ENCODE measurements at places on chromosomes 11 and 22. TPM values are rescaled to one million over a fixed set of nuclear protein-coding genes. Genes with fewer than 3 reads are reported as not detected.
A peak's percentile ranks its signal among the peaks of the same experiment; 100 is the strongest.

GRCh38 chr11:62961017-62961570 is 23.7 kb downstream of the SLC22A6 start:
- no peaks in the 10 kb centered on the region for H3K4me1 ChIP-seq
- H3K27ac ChIP-seq, result no peak overlapping the region
- H3K27me3 ChIP-seq, result peaks cover 36% of the 10 kb centered on the region
- no peak for DNase-seq
- no peaks in the 10 kb centered on the region for H3K36me3 ChIP-seq
- no peak overlapping the region for H3K4me3 ChIP-seq

DNA sequence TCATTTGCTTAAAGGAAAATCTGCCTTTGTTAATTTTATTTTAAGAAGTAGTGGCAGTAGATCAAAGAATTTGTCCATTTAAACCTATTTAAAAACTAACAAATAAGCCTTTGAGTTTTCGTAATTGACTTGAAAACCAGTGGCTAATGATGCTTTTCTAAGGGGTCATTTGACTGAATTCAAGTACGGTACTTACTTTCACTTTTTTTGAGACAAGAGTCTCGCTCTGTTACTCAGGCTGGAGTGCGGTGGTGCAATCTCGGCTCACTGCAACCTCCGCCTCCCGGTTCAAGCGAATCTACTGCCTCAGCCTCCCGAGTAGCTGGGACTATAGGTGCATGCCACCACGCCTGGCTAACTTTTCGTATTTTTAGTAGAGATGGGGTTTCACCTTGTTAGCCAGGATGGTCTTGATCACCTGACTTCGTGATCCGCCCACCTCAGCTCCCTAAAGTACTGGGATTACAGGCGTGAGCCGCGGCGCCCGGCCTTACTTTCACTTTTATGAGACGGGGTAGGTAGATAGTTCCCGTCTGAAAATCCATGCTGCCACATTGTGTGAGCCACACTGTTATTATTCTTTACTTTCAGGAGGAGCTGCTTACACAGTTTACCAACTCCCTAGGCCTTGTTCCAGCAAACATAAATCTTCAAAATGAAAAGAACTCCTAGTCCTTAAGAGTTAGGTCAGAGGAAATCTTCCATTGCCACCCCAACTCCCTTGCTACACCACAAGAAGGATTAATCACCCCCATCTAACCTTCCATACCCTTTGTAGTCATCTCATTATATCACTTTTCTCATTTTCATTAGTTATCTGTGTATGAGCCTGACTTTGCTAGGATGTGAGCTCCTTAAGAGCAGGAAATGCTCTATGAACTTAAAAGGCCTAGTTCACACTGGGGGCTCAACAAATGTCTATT is 926.6 kb upstream of the CCDC90B start:
- no peaks in the 10 kb centered on the region for H3K36me3 ChIP-seq
- no peak overlapping the region for H3K27ac ChIP-seq
- no peaks in the 10 kb centered on the region for H3K27me3 ChIP-seq

- no peak overlapping the region for H3K27ac ChIP-seq
- DNase-seq, result no peak
- no peaks in the 10 kb centered on the region for H3K36me3 ChIP-seq
- peaks cover 41% of the 10 kb centered on the region for H3K27me3 ChIP-seq
Observed at GRCh38 chr11:122521626-122522025, 133.9 kb upstream of the UBASH3B start.

- no peak overlapping the region for H3K27ac ChIP-seq
- H3K27me3 ChIP-seq, result no peaks in the 10 kb centered on the region
- H3K4me3 ChIP-seq, result no peak overlapping the region
Observed at GRCh38 chr11:111966678-111967077, 29.5 kb downstream of the DIXDC1 start.

- no peaks in the 10 kb centered on the region for H3K4me1 ChIP-seq
- H3K4me3 ChIP-seq, result no peak overlapping the region
- no peaks in the 10 kb centered on the region for H3K36me3 ChIP-seq
- DNase-seq, result no peak
Observed at GRCh38 chr11:102676084-102676483, 29.5 kb downstream of the MMP27 start.

- DNase-seq, result no peak
- H3K27me3 ChIP-seq, result no peaks in the 10 kb centered on the region
- H3K27ac ChIP-seq, result no peak overlapping the region
- no peaks in the 10 kb centered on the region for H3K36me3 ChIP-seq
Observed at GRCh38 chr11:113578033-113578380, 102.8 kb upstream of the DRD2 start.

- peak overlapping the region; percentile 36 for H3K27ac ChIP-seq
- H3K27me3 ChIP-seq, result no peaks in the 10 kb centered on the region
- H3K4me3 ChIP-seq, result no peak overlapping the region
- H3K36me3 ChIP-seq, result peaks cover 7% of the 10 kb centered on the region
- peaks cover 51% of the 10 kb centered on the region for H3K4me1 ChIP-seq
- no peak for DNase-seq
Observed at GRCh38 chr22:25085930-25086901, 113.4 kb upstream of the CRYBB3 start.

- H3K27ac ChIP-seq, result no peak overlapping the region
- no peaks in the 10 kb centered on the region for H3K27me3 ChIP-seq
- DNase-seq, result no peak
- no peaks in the 10 kb centered on the region for H3K36me3 ChIP-seq
- no peak overlapping the region for H3K4me3 ChIP-seq
Observed at GRCh38 chr11:44247508-44247907, 62.4 kb downstream of the ALX4 start.

DNA sequence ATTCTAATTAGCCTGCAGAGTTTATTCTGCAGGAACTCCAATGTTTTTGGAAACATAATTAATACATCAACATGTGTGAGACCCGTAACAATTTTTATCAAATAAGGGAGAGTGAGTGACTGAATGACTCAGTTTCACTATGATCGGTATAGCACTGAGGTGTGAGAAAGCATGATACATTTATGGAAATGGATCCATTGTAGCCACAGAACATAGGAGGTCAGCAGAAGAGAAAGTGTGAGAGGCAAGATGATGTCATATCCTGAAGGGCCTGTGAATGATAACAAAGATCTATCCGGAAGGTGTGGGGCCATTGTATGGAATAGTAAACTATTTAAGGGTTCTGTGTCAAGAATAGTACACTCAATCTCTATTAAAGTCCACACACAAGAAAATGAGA is 1406.1 kb upstream of the TENM4 start:
- H3K27me3 ChIP-seq, result no peaks in the 10 kb centered on the region
- H3K27ac ChIP-seq, result no peak overlapping the region
- H3K4me3 ChIP-seq, result no peak overlapping the region

DNA sequence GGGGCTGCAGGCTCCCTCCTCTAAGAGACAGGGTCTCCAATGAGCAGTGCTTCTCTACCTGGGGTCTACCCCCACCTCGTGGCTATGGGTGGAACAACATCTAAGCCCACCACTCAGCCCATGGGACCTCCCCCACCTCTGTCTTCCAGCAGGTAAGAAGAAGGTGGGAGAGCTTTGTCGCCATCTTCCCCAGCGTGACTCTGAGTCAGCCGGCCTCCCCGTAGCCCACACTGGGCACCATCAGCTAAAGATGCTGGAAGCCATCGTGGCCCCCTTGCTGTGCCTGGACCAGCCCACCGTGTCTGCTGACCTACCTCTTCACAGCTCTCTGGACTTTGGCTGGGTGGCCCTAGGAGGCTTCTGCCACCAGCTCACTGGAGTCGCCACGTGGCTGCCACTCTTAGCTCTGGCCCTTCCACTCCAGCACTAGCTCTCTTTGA is 944 bp downstream of the C11orf86 start:
- H3K4me3 ChIP-seq, result no peak overlapping the region
- H3K36me3 ChIP-seq, result no peaks in the 10 kb centered on the region
- no peaks in the 10 kb centered on the region for H3K27me3 ChIP-seq
- no peak overlapping the region for H3K27ac ChIP-seq
- H3K4me1 ChIP-seq, result peaks cover 31% of the 10 kb centered on the region

GRCh38 chr11:19973136-19973635 is 187.1 kb downstream of the DBX1 start:
- peaks cover 1% of the 10 kb centered on the region for H3K36me3 ChIP-seq
- no peaks in the 10 kb centered on the region for H3K27me3 ChIP-seq
- DNase-seq, result no peak
- no peak overlapping the region for H3K4me3 ChIP-seq
- H3K4me1 ChIP-seq, result peaks cover 14% of the 10 kb centered on the region

- no peaks in the 10 kb centered on the region for H3K27me3 ChIP-seq
- no peak overlapping the region for H3K4me3 ChIP-seq
- H3K27ac ChIP-seq, result no peak overlapping the region
- peaks cover 19% of the 10 kb centered on the region for H3K36me3 ChIP-seq
- DNase-seq, result no peak
Observed at GRCh38 chr22:30365891-30366290, 9.1 kb downstream of the CCDC157 start.

GRCh38 chr11:111370902-111371578 is 8.0 kb downstream of the POU2AF1 start:
- no peak for DNase-seq
- no peaks in the 10 kb centered on the region for H3K36me3 ChIP-seq
- no peaks in the 10 kb centered on the region for H3K4me1 ChIP-seq
- no peak overlapping the region for H3K4me3 ChIP-seq
- H3K27ac ChIP-seq, result no peak overlapping the region

- peaks cover 7% of the 10 kb centered on the region for H3K36me3 ChIP-seq
- peaks cover 19% of the 10 kb centered on the region for H3K27me3 ChIP-seq
- H3K4me1 ChIP-seq, result peaks cover 28% of the 10 kb centered on the region
- H3K27ac ChIP-seq, result no peak overlapping the region
Observed at GRCh38 chr11:75771646-75772410, 3.2 kb downstream of the DGAT2 start.

GRCh38 chr22:34113381-34113780 is 193.1 kb upstream of the LARGE1 start:
- no peaks in the 10 kb centered on the region for H3K36me3 ChIP-seq
- DNase-seq, result no peak
- H3K27ac ChIP-seq, result no peak overlapping the region
- no peaks in the 10 kb centered on the region for H3K27me3 ChIP-seq
- no peaks in the 10 kb centered on the region for H3K4me1 ChIP-seq

DNA sequence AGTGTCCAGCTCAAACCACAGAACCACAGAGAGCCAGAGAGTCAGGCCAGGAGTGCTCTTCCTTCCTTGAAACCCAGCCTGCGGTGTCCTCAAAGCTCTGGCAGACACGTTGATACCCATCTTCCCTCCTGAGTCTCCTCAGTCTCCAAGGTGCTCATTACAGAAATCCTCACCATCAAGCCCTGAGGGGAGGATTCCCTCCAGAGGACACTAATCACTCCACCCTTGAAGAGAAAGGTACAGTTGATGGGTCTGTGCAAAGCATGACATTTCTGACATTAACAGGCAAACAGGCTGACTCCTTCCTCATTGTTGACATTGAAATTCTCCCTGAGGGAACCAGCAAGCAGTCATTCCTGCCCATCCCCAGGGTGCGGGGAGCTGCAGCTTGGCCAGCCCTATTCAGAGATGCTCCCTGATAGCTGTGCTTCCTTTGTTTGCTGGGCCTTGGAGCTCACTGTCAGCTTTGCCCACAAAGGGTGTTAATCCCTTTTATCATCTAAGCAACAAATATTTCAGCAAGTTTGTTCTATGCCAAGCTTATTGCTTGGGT is 101.7 kb upstream of the CSNK2A3 start:
- peaks cover 36% of the 10 kb centered on the region for H3K4me1 ChIP-seq
- no peak overlapping the region for H3K4me3 ChIP-seq
- no peak for DNase-seq
- H3K36me3 ChIP-seq, result peaks cover 6% of the 10 kb centered on the region
- H3K27me3 ChIP-seq, result peaks cover 29% of the 10 kb centered on the region

DNA sequence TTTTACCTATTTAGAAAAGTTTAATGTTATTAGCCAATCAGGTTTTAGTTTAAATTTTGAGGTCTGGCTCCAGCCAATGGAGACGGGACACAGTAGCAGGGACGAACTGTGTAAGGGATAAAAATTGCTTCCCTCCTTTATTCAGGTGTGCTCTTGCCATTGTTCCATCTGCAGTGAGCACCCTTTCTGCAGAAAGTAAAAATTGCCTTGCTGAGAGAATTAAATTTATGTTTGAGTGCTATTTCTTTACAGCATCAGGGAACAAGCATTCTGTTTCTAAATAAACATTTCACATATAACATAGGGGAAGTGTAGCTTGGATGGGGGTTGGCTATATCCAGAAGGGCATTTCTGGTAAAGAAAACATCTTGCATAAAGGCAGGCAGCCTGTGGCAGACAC is 36.4 kb upstream of the ZNRF3 start:
- no peak for DNase-seq
- H3K36me3 ChIP-seq, result no peaks in the 10 kb centered on the region
- H3K27ac ChIP-seq, result no peak overlapping the region
- no peaks in the 10 kb centered on the region for H3K4me1 ChIP-seq
- H3K4me3 ChIP-seq, result no peak overlapping the region
- no peaks in the 10 kb centered on the region for H3K27me3 ChIP-seq

GRCh38 chr11:26344647-26345046 is 12.7 kb downstream of the ANO3 start:
- DNase-seq, result no peak
- no peaks in the 10 kb centered on the region for H3K4me1 ChIP-seq
- no peak overlapping the region for H3K27ac ChIP-seq
- H3K4me3 ChIP-seq, result no peak overlapping the region

DNA sequence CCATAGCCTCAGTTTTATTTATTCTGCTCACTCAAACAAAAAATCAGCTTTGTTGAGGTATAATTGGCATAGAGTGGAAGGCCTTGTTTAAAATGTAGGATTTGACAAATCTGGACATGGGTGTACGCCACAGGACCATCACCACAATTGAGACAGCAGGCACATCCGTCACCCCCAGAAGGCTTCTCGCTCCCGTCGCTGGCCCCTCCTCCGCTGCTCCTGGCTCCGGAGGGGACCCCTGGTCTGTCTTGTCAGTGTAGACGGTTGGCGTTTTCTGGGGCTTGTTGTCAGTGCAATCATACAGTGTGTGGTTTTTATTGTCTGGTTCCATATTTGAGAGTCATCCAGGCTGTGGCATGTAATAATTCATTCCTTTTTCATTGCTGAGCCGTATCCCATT is 97.6 kb downstream of the KCNQ1 start:
- H3K36me3 ChIP-seq, result no peaks in the 10 kb centered on the region
- H3K4me3 ChIP-seq, result no peak overlapping the region
- DNase-seq, result no peak
- H3K27ac ChIP-seq, result no peak overlapping the region
- H3K4me1 ChIP-seq, result no peaks in the 10 kb centered on the region
- no peaks in the 10 kb centered on the region for H3K27me3 ChIP-seq

- H3K27me3 ChIP-seq, result no peaks in the 10 kb centered on the region
- H3K4me1 ChIP-seq, result no peaks in the 10 kb centered on the region
- H3K36me3 ChIP-seq, result no peaks in the 10 kb centered on the region
- DNase-seq, result no peak
- H3K27ac ChIP-seq, result no peak overlapping the region
Observed at GRCh38 chr11:111067994-111068393, 177.5 kb upstream of the POU2AF2 start.

GRCh38 chr22:46626911-46627805 is 7.0 kb downstream of the GRAMD4 start:
- no peak overlapping the region for H3K4me3 ChIP-seq
- no peaks in the 10 kb centered on the region for H3K27me3 ChIP-seq
- H3K36me3 ChIP-seq, result peaks cover 18% of the 10 kb centered on the region

GRCh38 chr11:119378851-119379465 is 2.5 kb downstream of the USP2 start:
- H3K27me3 ChIP-seq, result no peaks in the 10 kb centered on the region
- no peaks in the 10 kb centered on the region for H3K4me1 ChIP-seq
- H3K36me3 ChIP-seq, result no peaks in the 10 kb centered on the region

The MICAL2 gene
- total RNA-seq, result 202 TPM

The ARHGAP8 gene
- total RNA-seq, result 127 TPM

The RCOR2 gene
- 0.37 TPM for total RNA-seq

The IL18BP gene
- total RNA-seq, result 13.2 TPM

The ASCL2 gene
- not detected for total RNA-seq

The TOP3B gene
- 48.0 TPM for total RNA-seq

The PRR33 gene
- not detected for total RNA-seq

The SNX32 gene
- not detected for total RNA-seq

The IFITM1 gene
- 45.6 TPM for total RNA-seq

The SLCO2B1 gene
- total RNA-seq, result 0.27 TPM

The MS4A3 gene
- not detected for total RNA-seq

The KCNK4 gene
- not detected for total RNA-seq

The CASP5 gene
- total RNA-seq, result not detected
